ENCODE measurements at places on chromosomes 1 and 21. TPM values are rescaled to one million over a fixed set of nuclear protein-coding genes. Genes with fewer than 3 reads are reported as not detected.

Gene NFYC
- total RNA-seq = 73.4 TPM

Gene EFNA4
- 45.5 TPM for total RNA-seq

Gene EPHB2
- total RNA-seq = 69.4 TPM

Gene CCDC24
- total RNA-seq = 35.9 TPM

DNA sequence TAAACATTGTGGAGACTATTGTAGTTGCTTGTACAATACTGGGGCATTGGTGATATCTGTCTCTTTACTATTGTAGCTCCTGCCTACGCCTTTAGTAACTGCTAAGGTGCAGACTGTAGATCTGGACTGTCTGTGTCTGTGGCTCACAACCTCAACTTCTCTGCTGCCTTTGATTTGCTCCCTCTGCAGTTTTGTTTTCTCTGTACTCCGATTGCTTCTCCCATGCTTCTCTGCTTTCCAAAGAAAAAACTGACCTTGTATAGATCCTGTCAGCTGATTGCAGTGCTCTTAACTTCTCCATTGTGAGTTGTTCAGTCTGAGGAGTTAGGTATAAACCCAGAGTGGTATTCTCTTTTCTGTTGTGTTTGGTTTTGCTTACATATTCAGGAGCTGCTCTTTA, 15.3 kb downstream of the MAGI3 start:
- no peak overlapping the region for H3K4me3 ChIP-seq
- peaks cover 13% of the 10 kb centered on the region for H3K4me1 ChIP-seq
- no peak for DNase-seq
- no peaks in the 10 kb centered on the region for H3K36me3 ChIP-seq
- H3K27ac ChIP-seq = peak overlapping the region; percentile 22

DNA sequence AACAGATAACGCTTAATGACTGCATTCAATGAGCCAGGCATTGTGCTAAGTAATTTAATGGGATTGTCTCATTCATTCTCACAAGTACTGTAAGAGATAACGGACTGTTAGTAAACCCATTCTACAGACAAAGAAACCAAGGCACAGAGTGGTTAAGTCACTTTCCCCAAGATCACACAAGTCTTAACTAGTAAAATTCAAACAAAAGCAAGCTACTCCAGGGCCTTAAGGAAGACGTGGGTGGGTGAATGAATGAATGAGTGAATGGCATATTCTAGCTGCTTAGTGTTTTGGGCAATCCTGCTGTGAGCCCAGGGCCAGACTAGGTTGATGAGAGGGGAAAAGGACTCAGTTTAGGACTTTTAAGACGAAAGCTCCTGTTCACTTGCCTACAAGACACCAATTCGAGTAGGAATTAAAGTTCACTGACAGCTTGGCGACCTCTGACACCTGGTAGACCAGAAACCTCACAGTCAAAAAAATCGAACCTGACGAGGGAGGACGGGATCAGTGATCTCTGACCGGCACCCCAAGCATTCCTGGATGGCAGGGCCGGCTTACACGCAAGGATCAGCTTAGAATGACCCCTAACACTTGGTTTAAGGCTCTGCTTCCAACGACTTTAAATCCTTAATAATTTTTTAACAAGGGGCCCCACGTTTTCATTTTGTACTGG, 557 bp downstream of the EMC1 start:
- H3K4me3 ChIP-seq = peak overlapping the region; percentile 97
- DNase-seq = no peak
- no peaks in the 10 kb centered on the region for H3K27me3 ChIP-seq
- no peaks in the 10 kb centered on the region for H3K36me3 ChIP-seq
- peaks cover 21% of the 10 kb centered on the region for H3K4me1 ChIP-seq
- H3K27ac ChIP-seq = peak overlapping the region; percentile 96

- H3K4me3 ChIP-seq = no peak overlapping the region
- no peaks in the 10 kb centered on the region for H3K27me3 ChIP-seq
- no peaks in the 10 kb centered on the region for H3K36me3 ChIP-seq
- peak overlapping the region; percentile 48 for H3K27ac ChIP-seq
- peak; percentile 69 for DNase-seq
These were observed 66.1 kb downstream of the ADARB1 start for GRCh38 chr21:45140346-45140940.

DNA sequence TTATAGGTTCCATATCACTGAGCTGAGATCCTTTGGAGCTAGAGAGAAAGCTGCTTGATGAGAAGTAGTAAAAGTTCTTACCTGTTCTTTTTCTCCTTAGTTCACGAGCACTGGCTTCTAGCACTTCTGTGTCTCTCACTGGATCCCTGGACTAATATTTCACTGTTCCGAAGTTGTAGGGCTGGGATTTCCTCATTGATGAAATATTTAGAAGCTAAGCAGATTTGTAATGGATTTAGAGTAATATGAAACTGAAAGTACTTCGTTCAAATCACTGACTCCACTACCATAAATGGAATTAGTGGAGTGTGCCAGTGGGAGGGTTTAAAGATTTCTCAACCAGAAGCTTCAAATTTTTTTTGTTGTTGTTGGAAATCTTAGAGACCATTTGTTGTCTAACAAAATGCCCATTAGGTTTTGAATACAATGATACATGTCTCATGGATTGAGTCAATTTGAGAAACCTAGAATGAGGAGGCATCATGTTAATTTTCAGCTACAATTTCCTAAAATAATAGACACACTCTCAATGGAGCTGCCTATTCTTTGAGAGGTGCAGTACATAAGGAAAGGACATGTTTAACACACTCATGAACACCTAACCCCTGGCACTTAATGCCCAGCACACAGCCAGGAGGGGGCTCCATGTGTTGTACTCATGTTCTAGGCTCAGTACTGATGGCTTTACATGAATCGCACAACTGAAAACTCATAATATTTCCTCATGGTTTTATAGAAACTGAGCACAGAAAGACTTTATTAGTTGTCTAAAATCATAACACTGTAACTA, at the start of gene GBP1:
Gene GBP1, minus strand, starts transcription at position 130 of the 790 bp plus-strand sequence. CDS start 1,974 bp downstream, outside the sequence.
- H3K4me1 ChIP-seq = no peaks in the 10 kb centered on the region
- H3K27ac ChIP-seq = no peak within 1 kb of the TSS
- no peak within 1 kb of the TSS for H3K4me3 ChIP-seq
- no peaks in the 10 kb centered on the region for H3K27me3 ChIP-seq
- no peak for DNase-seq
- H3K36me3 ChIP-seq = no peaks in the 10 kb centered on the region

- no peaks in the 10 kb centered on the region for H3K27me3 ChIP-seq
- peaks cover 2% of the 10 kb centered on the region for H3K36me3 ChIP-seq
- H3K4me1 ChIP-seq = peaks cover 24% of the 10 kb centered on the region
These were observed 74.2 kb upstream of the MACF1 start for GRCh38 chr1:39130325-39130724.

DNA sequence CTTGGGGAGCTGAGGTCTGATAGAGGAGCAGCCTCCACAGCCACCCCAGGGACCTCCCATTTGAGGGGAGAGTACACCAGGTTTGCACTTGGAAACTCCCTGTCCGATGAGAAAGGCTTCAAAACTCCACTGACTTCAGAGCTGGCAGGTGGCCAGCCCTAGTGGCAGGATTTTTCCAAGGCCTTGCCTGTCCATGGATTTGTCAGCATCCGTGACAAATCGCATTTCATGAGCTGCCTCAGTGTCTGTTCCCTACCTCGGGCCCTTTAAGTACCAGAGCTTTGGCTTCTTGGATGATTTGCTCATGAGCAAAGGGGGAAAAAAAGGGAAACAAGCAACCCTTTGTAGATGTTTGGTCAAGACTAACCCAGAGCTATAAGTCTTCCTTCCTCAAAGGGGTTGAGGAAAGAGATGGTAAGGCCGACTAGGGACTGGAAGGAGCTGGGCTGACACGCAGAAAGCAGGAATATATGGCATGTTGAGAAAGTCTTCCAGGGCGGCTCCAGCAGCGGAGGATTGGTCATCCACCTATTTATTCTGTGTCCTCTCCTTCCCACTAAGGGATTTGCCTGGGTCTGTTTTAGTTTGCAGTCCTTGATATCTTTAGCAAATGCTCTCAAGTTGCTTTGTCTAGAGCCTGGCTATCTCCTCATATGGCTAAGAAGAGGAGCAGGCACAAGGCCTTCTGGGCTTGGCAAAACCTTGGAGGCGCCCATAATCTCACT, 2.7 kb upstream of the HSPG2 start:
- H3K27me3 ChIP-seq = no peaks in the 10 kb centered on the region
- no peak overlapping the region for H3K4me3 ChIP-seq
- H3K27ac ChIP-seq = peak overlapping the region; percentile 64
- H3K4me1 ChIP-seq = peaks cover 47% of the 10 kb centered on the region
- DNase-seq = no peak

DNA sequence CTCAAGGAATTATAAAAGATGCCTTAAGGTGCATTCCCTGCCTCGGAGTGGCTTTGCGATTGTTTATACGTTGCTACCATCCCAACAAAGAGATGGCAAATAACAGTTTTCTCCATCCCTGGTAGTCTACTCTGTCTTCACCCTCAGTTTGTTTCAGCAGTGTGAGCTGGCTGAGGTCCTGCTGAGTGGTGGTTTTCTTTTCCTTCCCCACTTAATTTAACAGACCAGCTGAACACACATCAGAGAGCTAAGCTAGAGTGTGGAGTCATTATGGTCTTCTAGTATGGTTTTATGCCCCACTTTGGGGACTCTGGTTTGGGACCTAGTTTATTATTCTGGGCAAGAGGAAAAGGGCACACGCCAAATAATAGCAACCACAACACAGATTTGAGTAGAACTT, 2.2 kb downstream of the PIGV start:
- no peak for DNase-seq
- H3K27ac ChIP-seq = peak overlapping the region; percentile 88
- H3K27me3 ChIP-seq = no peaks in the 10 kb centered on the region
- H3K4me1 ChIP-seq = peaks cover 42% of the 10 kb centered on the region

- peaks cover 6% of the 10 kb centered on the region for H3K27me3 ChIP-seq
- H3K36me3 ChIP-seq = no peaks in the 10 kb centered on the region
- H3K4me3 ChIP-seq = no peak overlapping the region
- no peak overlapping the region for H3K27ac ChIP-seq
- peaks cover 11% of the 10 kb centered on the region for H3K4me1 ChIP-seq
These were observed 3.4 kb upstream of the PDE9A start for GRCh38 chr21:42650033-42650370.

DNA sequence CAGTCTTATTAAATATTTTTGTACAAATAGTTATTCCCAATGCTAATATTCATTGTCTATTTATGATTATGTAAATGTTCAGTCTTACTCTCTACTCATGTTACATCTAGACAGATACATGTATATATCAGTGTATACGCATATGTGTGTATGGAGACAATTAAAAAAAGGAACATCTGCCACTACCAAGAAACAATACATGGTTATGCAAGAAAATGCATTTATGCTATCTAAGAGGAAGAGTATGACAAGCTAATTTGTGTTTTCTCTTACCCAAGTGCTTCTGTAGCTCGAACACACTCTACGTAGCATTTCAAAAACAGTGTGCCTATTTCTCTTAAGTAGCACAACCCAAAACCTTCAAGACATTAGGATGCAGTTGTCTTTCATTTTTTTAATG, 6.1 kb upstream of the RLF start:
- DNase-seq = no peak
- H3K4me3 ChIP-seq = no peak overlapping the region
- no peaks in the 10 kb centered on the region for H3K27me3 ChIP-seq
- no peaks in the 10 kb centered on the region for H3K36me3 ChIP-seq
